Neural crest cell (in vitro differentiated cells): ENCODE measurements at places on chromosomes 2 and 18.

DNA sequence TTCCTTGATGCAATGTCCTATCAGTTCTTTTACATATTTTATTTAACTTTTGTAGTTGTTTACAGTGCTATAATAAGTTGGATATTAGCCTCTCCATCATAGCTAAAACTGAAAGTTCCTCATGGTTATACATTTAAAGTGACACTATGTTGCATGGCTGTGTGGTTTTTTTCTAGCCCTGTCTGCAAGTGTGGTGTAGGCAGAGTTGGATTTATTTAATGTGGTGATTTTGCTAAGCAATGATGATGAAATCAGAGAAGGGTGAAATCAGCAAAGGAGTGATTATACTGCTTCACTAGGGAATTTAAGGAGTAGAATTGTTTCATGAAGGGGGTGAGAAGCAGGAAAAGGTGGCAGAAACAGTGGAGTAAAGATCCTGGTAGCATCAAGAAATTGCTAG lies 18.3 kb upstream of the ENOSF1 start:
- DNase-seq = no peak

- DNase-seq = no peak
Observed at GRCh38 chr2:232376260-232376659, 2.3 kb upstream of the ALPP start.

DNA sequence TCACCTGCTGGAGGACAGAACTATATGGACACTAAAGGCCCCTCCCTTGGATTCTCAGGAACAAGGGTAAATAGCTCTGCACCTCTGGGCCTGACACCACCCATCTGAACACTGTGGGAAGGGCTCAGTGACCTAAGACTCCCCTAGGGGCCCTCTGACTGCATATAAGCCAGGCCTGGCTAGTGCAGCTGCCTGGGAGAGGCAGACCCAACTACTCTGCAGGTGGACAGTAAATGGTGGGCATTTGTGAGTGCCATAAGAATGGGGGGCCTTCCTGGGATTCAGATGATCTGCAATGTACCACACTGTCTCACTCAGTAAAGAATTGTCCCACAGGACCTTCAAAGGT lies 11.2 kb upstream of the WIPF1 start:
- no peak for DNase-seq

- DNase-seq = no peak
Observed at GRCh38 chr18:74980669-74981068, 228.3 kb downstream of the PTGR3 start.

DNA sequence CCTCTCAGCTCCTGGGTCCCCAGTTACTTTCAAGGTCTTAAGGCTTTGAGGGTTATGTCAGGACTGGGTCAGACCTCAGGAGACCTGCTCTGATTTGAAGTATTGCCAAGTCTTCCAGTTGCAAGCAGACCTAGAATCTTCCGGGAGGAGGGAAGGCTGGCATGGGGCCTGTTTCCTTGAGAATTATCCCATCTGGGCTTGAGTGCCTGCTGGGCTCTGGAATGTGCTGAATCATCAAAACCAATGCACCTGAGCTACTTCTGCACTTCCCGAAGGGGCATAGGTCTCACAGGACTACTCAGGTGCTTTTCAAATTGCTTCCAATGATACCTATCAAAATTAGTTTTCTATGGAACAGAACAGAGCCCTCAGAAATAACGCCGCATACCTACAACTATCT lies 327.3 kb downstream of the XIRP2 start:
- no peak for DNase-seq

DNA sequence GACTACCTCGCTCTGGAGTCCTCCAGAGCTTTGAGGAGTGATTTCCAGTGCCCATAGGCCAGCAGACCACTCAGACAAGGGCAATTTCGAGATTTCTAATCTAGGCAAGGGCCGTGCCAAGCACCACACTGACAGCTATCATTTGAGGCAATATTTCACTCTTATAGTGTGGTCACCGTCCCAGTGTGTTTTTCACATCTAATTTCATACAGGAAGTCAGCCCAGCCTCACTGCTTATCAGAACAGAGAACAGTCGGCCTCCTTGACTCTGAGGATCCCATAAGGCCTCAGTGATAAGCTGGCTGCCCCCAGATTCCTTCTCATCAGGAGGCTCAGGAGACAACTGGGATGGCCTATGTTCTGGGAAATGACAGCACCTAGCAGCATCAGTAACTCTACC lies 581 bp downstream of the CAPN14 start:
- DNase-seq = no peak

DNA sequence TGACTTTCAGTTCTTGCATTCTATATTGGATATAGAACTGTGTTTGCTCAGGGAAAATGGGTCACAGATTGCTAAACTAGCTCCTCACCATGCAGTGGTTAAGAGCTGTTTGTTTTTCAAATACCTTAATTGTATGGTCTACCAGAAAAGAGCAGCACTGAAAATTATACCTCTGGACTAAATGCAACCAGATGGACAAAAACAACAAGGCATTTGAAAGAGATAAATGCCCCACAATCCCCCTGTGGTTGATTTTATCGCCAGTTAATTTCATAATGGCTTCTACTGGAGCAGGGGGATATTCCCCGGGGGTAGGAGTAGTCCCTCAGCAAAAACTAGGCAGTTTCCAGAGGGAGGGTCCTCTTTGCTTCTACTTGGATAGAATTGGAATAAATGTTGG lies 267.9 kb upstream of the TNP1 start:
- no peak for DNase-seq

GRCh38 chr2:7725850-7726242 lies 808.6 kb downstream of the RNF144A start:
- no peak for DNase-seq

- no peak for DNase-seq
Observed at GRCh38 chr2:135931776-135932443, 53.5 kb downstream of the DARS1 start.

- no peak for DNase-seq
Observed at GRCh38 chr2:37080689-37081088, 3.5 kb downstream of the HEATR5B start.
